ENCODE measurements at places on chromosomes 13 and 19.
A peak's percentile ranks its signal among the peaks of the same experiment; 100 is the strongest.

GRCh38 chr13:80705371-80706163 is 364.6 kb upstream of the SPRY2 start:
- DNase-seq = no peak

GRCh38 chr13:50124536-50125303 is 109.5 kb downstream of the KCNRG start:
- peak; percentile 74 for DNase-seq

GRCh38 chr19:18650468-18651041 is 13.7 kb downstream of the KLHL26 start:
- DNase-seq = peak; percentile 91

DNA sequence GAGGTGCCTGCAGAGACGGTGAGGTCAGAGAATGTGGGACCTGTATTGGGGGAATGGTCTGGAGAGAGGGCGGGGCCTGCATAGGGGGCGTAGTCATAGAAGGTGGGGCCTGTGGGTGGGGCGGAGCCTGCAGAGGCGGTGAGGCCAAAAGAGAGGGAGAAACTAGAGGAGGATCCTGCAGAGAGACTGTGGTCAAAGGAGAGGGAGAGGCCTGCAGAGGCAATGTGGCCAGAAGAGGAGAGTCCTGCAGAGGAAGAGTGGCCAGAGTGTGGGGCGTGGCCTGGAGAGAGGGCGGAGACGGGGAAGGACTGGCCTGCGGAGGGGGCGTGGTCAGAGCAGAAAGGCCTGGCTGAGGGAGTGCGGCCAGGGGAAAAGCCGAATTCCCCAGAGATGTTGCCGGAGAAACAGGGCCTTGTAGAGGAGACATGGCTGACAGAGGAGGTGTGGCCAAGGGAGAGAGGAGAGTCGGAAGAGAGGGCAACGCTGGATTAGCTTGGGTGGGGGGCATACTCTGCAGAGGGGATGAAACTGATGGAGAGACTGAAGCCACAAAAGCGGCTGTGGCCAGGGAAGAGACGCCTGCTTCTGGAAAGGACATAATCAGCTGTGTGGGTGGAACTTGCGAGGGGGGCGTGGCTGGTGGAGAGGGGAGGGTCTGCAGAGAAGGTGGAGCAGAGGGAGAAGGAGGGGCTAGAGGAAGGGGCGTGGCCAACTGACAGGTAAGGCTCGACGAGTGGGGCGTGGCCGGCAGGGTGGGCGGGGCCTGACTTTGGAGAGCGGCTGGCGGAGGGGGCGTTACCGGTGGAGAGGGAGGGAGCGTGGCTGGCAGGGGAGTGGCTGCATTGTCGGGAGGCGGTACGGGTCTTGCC is 2.5 kb downstream of the PRR36 start:
- peak; percentile 94 for DNase-seq

GRCh38 chr19:31955061-31955460 is 390.3 kb upstream of the ZNF507 start:
- DNase-seq = no peak

DNA sequence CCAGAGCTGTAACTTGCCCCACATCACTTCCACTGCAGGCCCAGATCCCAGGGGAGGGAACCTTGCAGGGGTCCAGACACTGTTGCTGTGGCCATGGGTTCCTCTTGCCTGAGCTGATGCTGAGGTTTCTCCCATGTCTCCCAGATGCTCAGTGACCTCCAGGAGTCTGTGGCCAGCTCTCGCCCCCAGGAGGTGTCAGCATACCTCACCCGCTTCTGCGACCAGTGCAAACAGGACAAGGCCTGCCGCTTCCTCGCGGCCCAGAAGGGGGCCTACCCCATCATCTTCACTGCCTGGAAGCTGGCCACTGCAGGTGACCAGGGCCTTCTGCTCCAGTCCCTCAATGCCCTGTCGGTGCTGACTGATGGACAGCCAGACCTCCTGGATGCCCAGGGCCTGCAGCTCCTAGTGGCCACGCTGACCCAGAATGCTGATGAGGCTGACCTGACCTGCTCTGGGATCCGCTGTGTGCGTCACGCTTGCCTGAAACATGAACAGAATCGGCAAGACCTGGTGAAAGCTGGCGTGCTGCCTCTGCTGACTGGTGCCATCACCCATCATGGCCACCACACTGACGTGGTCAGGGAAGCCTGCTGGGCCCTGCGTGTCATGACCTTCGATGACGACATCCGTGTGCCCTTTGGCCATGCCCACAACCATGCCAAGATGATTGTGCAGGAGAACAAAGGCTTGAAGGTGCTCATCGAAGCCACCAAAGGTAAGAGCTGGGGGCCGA is 12.1 kb upstream of the SLC25A42 start:
- DNase-seq = no peak

DNA sequence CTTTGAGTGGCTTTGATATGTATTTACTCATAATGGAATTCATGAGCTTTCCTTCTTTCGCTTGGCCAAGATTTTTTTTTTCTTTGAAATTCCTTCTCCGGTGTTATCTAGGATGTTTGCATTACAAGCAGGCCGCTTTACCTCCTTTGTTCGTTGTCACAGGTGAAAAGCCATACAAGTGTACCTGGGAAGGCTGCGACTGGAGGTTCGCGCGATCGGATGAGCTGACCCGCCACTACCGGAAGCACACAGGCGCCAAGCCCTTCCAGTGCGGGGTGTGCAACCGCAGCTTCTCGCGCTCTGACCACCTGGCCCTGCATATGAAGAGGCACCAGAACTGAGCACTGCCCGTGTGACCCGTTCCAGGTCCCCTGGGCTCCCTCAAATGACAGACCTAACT is 16.7 kb downstream of the KLF5 start:
- DNase-seq = no peak

All from GM23248 (cell line).